Adipocyte (in vitro differentiated cells): ENCODE measurements at places on chromosomes 12 and 14.
A peak's percentile ranks its signal among the peaks of the same experiment; 100 is the strongest.

- no peak for DNase-seq
Measured at GRCh38 chr12:2561367-2561766, 233.4 kb upstream of the FKBP4 start.

DNA sequence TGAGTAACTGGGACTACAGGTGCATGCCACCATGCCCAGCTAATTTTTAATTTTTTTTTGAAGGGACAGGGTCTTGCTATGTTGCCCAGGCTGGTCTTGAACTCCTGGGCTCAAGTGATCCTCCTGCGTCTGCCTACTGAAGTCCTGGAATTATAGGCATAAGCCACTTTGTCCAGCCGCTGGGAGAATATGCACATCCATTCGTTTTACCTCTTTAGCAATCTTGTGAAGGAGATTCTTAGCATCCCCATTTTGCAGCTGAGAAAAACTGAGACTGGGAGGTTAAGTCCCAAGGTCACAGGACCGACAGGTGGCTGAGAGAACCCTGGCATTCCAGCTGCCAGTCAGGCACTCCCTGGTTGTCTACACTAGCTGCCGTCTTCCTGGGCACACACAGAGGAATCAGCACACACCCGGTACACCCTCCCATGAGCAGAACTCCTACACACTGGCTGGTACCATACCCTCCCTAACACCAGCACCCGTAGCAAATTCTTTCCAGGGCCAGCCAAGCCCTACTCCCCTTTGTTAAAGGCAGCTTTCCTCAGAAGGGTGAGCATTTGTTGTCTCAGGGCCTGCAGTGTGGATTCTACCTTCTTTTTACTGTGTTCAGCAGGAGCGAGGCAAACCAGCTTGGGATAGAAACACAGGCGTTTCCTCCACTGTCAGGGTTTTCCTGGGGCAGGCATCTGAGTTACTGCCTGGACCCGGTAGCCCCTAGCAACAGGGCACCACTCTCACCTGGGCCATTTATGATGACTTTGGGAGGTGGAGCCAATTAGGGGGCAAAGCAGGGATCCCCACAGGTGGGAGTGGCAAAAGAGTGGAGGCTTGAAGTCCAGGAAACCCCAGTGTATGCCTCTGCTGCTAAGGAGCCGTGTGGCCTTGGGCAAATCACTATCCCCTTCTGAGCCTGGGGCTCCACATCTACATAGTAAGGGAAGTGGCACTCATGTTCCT, 70.2 kb downstream of the IRF2BPL start:
- DNase-seq: no peak

- DNase-seq: no peak
Measured at GRCh38 chr12:71312768-71313403, 126.7 kb upstream of the LGR5 start.

DNA sequence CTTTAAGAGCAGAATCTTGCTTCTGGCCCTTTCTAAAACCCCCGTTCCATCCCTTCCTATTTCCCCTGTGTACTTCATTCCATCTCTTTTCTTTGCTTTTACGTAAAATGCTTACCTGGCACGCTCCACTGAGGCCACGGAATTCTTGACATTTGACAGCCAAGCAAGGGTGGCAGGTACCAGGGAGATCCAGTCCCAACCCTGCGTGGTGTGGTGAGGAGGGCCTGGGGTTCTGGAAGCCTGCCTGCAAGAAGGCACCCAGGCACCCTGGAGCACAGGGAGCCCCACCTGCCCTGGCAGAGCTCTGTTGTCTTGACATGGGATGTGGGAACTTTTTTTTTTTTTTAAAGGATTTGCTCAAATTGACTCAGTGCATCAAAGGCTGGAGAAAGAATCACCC, 48.6 kb downstream of the ITPK1 start:
- DNase-seq: no peak

DNA sequence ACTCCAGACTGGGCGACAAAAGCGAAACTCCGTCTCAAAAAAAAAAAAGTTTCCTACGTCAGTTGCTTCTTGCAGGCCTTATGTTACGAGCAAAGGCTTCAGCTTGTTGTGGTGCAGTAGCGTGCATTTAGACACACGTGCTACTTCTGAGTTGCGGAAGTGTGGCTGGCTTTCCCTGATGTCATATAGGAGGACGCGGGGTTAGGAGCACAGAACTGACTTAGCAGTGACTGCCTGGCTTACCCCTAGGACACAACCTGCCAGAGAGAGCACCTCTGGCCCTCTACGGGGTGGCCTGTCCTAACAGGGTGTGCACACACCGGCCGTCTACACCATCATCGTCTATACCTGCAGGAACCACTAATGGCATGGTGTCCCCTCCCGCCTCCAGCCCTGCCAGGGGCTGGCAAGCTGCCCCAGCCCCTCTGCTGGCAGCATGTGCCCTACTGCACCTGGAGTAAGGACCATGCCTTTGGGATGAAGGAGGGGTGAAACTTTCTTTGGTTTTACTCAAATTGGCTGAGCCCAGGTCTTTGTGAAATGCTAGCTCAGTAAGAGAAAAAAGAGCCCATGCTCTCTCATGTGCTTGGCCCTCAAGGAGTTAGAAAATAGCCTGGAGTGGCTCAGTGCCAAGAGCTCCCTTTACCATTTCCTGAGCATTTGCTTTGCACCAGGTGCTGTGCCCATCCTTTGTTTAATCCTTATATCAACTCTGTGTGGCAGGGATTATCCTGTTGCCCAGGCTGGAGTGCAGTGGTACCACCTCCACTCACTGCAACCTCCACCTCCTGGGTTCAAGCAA, 1.7 kb upstream of the GPR68 start:
- DNase-seq: no peak

DNA sequence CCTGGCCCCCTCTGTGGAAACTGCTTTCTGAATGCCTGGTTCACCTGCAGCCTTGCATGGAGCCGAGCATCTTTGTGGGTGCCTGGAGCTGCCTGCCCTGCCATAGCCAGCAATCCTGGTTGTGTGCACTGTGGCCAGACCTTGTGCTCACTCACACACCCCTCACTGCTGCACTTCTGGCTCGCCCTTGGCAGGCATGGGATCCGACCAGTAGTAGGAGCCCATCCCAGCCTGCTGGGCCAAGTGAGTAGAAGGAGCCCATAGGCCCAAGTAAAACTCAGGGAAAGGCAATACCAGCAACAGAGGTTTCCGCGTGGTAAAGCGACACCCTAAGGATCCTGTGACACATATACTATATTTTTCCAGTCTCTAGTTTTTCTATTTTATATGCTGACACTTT, 270.0 kb upstream of the NAV3 start:
- no peak for DNase-seq

- DNase-seq: peak; percentile 64
Measured at GRCh38 chr12:79547044-79547734, 143.6 kb downstream of the PAWR start.

- DNase-seq: no peak
Measured at GRCh38 chr12:8501720-8502119, 11.6 kb upstream of the CLEC4D start.

- DNase-seq: no peak
Measured at GRCh38 chr12:53274445-53274844, 6.3 kb downstream of the ESPL1 start.

- DNase-seq: no peak
Measured at GRCh38 chr12:3003357-3003992, 44.3 kb downstream of the TEAD4 start.

- DNase-seq: peak; percentile 90
Measured at GRCh38 chr14:65412856-65413738, 567 bp downstream of the FUT8 start.

- no peak for DNase-seq
Measured at GRCh38 chr14:97025722-97026121, 228.5 kb downstream of the VRK1 start.

DNA sequence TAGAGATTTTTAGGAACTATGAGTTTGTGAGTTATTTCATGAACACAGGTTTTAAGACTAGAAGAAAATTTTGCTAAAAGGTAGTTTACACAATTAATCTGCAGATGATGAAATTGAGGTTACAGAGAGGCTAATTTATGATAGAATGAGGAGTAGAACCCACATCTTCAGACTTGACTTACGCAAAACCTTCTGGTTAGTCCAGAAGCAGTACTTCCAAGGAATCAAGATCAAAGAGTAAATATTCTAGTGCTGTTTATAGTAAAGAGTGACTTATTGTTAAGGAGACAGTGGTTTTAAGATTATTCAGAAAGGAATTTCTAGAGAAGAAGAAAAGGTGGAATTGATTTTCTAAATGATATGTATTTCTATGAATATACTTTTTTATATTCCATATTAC, 10.6 kb upstream of the KITLG start:
- no peak for DNase-seq

GRCh38 chr14:64698903-64699302, 5.3 kb upstream of the PLEKHG3 start:
- DNase-seq: no peak

- DNase-seq: no peak
Measured at GRCh38 chr12:14479004-14479403, 88.7 kb downstream of the PLBD1 start.

DNA sequence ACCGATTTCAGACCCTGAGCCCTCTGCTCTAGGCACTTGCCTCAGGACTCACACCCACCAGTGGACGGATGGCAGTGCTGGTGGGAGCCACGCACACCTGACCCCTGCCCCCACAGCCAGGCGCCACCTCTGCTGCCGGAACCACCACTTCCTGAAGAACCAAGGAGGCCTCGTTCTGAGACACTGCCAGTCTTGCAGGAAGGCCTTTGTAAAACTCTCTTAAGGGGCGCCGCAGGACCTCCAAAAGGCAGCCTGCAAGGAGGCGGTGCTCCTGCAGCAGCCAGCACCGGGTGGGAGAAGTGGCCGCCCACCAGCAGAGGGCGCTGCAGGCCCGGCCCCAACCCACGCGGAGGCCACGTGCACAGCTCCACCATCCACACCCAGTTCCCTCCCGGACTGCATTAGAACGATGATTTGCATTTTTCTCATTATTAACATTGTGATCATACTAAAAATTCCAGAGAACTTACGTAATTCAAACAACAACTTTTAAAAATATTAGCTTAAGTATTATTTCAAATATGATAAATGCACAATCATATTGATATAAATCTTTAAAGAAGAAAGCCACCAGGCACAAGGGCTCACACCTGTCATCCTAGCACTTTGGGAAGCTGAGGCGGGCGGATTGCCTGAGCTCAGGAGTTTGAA, 12.8 kb downstream of the STX2 start:
- DNase-seq: peak; percentile 63

- peak; percentile 84 for DNase-seq
Measured at GRCh38 chr14:54776361-54777001, 126.1 kb downstream of the GCH1 start.

DNA sequence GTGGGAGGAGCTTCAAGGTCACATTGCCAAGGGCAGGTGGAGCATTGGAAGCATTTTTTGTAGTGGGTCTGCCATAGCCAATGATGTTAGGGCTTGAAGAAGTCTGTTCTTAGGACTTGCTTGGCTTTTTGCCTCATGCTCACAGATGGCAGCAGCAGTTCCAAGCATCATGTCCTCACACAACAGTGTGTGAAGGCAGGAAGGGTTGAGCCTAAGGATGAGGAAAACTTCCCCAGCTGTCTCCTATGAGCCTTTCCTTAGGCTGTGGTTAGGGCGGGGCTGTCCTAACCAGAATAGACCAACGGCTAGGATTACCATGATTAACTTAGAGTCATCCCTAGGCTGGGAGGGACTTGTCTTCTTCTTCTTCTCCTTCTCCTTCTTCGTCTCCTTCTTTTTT, 76.2 kb upstream of the KCNA1 start:
- no peak for DNase-seq

DNA sequence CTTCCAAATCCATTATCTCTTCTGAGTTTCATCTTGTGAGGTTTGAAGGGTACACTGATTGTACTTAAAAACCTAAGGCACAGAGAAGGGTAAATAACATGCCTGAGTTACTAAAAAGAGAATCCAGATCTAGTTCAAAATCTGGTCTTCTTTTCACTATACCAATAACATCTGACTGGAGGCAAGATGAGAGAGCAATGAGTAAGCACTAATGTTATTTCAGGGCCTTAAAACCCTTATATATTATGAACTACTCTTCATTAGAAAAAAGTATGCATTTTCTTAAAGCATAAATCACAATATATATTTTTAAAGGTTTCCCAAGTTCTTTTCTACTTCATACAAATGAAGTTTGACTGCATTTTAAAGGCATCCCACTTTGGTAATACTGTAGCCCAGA, 60.2 kb downstream of the GXYLT1 start:
- peak; percentile 8 for DNase-seq

DNA sequence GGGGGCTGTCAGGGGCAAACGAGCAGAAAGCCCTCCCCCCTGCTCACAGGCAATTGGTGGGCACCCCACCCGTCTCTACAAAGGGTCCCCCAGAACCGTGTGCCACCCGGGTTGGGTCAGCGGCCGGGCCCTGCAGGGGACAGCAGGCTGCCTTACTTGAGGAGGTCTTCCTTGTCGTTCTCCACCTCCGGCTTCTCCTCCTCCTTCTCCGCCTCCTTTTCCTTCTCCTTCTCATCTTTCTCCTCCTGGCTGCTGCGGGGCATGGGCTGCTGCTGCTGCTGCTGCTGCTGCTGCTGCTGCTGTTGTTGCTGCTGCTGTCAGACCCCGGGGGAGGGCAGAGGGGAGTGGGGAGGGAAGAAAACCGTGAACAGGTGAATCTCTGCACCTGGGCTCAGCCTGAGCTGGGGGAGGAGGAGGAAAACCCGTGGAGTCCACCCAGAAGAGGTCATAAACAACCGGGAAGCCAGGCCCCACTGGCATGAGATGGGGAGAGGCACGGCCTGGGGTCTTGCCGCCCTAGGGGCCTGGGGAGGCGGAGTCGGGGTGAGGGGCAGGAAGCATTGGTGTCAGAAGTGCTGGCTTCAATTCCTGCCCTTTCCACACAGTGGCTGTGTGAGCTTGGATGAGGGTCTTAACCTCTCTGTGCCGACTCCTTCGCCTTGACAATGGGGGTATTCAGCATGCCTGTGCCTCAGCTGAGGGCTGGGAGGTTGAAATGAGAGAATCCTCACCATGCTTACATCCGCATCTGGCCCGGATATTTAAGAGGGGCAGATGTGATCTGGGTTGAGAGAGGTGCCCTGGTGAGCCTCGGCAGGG, 107.6 kb downstream of the RFLNA start:
- no peak for DNase-seq

DNA sequence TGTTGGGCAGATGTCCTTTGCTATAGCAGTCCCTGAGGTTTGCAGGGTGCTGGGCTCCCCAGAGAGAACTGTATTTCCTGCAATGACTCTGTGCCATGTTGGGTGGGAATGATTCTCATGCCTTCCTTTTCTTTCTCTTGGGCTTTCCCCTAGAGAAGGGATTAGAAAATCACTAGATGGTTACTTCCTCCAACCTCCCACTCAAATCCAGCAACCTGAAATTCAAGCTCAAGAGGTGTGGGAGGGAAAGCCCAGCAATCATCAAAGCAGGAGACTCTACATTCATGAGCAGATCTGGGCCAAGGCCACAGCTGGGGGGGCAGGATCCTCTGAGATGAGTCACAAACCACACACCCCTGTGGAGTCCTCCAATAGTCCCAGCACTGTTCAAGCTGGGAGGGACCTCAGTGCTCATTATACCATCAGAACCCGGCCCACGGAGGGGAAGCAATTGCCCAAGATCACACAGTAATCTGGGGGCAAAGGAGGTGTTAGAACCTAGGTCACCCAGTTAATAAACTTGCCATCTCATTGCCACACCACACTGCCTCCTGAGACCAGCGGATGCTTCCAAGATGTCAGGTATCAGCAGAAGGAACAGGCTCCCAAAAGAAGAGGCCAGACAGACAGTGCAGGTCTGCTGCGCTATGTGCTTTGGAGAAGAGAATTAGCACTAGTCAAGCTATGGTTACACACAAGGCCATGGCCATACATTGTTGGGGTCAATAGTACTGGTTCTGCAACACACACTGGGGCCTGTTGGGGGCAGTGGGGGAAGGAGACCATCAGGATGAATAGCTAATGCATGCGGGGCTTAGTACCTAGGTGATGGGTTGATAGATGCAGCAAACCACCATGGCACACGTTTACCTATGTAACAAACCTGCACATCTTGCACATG, 65.7 kb downstream of the TTC9 start:
- DNase-seq: peak; percentile 8
